Activated effector memory CD4-positive, alpha-beta T cell treated with Interleukin-2 at 50 U/mL for 16 hours (primary cell): ENCODE measurements at places on chromosomes 1 and 21.

- no peak for DNase-seq
Observed at GRCh38 chr1:219277304-219278105, 103.8 kb downstream of the LYPLAL1 start.

DNA sequence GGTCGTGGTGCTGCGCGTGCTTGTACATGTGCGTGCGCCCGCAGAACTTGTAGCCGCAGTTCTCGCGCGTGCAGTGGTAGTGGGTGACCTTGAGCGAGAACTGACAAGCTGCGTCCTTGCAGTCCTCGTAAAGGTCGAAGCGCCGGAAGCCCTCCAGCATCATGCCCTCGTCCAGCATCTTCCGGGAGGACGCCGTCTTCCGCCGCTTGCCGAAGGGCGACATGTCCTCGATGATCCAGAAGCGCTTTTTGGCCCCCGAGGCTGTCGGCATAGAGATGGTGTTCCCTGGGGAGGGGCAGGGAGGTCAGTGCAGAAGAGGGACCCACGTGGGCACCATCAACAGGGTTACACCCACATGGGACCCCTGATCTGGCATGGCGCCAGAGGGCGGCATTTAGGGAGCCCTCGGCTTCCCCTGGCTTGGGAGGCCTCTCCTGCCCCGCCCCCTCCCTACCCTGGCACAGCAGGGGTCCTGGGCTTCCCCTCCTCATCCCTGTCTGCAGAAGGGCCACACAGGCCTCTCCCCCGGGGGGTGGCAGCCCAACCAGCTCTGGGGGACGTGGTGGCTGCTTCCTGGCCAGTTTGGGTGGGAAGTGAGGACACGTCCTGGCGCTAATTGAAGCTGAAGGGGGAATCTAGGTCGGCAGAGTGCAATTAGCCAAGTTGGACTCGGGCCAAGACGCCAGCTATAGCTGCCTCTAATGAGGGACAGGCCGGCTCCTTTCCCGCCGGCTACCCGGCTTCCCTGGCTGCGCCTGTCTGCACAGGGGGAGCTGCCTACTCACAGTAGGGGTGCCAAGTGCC is 156.5 kb downstream of the CASZ1 start:
- no peak for DNase-seq

- DNase-seq, result no peak
Observed at GRCh38 chr1:111857194-111857651, 101.5 kb downstream of the DDX20 start.

DNA sequence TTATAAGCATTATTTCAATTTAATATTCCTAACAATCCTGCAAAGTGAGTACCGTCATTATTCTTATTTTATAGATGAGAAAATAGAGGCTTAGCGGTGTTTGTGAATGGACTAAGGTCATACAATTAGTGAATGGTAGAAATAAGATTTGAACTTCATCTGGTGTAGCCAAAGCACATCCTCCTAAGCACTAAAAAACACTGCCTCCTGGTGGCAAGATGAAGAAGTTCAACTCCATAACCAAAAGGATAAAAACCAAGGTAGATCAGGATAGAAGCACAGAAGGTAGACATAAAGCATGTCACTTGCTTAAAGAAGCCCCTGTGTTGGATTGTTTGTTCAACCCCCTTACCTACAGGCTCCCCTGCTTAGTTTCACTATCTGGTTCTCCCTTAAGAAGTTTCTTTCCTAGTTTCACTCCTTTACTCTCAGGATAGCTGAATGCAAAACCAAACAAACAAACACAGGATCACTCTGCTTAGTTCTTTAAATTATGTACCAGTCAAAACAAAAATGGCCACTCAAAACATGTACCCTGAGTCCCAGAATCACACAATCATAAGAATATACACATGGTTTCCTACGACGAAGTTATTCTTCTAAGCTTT is 12.7 kb upstream of the AIM2 start:
- no peak for DNase-seq

DNA sequence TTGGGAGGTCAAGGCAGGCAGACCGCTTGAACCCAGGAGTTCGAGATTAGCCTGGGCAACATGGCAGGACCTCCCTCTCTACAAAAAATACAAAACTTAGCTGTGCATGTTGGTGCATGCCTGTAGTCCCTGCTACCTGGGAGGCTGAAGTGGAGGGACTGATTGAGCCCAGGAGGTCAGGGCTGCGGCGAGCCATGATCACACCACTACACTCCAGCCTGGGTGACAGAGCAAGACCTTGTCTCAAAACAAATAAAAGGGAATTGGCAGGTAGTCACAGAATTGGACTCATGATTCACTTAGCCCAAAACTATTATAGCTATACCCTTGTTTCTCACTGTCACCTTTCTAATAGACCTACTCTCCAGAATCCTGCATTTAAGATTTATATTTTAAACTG is 5.5 kb downstream of the TADA1 start:
- no peak for DNase-seq

DNA sequence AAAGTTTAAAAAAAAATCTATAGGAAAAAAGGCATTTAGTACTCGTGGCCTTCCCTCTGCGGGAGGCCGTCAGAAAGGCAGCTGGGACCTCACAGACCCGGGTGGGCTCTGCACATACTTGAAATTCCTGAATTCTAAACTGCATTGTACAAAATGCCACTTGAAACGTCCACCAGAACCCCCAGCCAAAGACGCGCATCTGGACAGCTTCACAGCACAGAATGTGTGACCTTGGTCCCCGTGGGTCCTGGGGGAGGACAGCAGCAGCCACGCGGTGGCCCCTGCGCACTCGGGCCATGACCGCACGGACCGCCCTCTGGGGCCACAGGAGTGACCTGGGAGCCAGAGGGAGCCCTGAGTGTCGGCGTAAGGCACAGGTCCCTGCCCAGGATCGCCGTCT is 20.6 kb upstream of the MRPS14 start:
- no peak for DNase-seq

DNA sequence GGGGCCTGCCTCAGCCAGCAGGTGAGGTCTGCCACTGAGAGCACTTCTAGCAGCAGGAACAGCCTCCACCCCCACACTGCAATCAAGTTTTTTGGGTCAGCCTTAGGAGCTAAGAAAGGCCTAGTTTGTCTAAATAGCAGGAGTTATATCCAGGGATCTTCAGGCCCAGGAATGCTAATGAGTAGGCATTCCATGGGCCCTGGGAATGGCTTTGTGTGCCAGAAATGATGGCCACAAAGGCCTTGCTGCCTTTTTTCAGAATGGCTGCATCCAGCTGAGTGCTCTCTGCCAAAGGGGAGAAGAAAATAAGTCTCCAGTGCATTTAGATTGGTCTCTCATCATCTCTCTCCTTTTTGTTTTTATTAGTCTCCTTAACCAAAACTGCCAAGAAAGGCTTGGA is 2.8 kb downstream of the MRTO4 start:
- DNase-seq, result no peak
